ENCODE measurements at places on chromosomes 1 and 21.

GRCh38 chr1:213829780-213830179 is 158.0 kb upstream of the PROX1 start:
- DNase-seq = peak; percentile 50

DNA sequence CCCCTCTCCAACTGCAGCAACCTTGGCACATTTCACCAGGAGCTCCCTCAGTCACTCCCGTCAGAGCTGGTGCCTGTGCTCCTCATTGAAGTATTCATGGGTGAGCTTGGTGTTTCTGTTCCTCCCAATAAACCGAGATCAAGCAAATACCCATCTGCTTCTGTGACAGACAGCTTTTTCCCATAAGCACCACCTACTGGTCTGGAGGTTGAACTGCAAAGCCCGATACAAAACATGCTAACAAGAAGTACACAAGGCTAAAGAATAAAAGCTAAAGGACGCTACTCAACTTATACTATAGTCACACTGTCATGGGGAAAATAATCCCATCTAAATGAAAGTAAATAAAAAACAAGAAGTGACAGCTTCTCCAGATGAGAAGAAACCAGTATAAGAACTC is 111.9 kb upstream of the C21orf91 start:
- DNase-seq = no peak

- no peak for DNase-seq
Measured at GRCh38 chr1:10415211-10415930, 14.9 kb upstream of the CENPS start.

DNA sequence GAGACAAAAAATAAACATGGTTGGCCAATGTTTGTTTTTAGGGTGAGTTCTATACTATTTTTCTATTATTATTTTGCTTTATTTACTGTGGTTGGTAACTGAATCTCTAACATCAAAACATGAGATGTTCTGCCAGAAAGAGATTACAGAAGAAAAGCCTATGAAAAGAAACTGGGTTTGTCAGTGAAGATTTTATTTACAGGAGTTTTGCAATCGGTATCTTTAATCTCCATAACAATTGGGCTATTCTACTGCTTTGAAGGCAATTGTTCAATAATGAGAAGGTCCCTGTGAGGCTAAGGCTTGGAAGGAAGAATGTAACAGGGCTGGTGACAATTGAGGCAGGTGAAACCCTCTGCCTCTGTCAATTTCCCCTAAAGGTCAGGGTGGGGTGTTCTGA is 155.5 kb downstream of the CLIC6 start:
- no peak for DNase-seq

GRCh38 chr1:189619682-189620332 is 857.9 kb downstream of the BRINP3 start:
- DNase-seq = no peak

- no peak for DNase-seq
Measured at GRCh38 chr1:91020967-91021685, 709 bp downstream of the ZNF644 start.

- no peak for DNase-seq
Measured at GRCh38 chr1:201759194-201759815, 69.7 kb upstream of the IPO9 start.

DNA sequence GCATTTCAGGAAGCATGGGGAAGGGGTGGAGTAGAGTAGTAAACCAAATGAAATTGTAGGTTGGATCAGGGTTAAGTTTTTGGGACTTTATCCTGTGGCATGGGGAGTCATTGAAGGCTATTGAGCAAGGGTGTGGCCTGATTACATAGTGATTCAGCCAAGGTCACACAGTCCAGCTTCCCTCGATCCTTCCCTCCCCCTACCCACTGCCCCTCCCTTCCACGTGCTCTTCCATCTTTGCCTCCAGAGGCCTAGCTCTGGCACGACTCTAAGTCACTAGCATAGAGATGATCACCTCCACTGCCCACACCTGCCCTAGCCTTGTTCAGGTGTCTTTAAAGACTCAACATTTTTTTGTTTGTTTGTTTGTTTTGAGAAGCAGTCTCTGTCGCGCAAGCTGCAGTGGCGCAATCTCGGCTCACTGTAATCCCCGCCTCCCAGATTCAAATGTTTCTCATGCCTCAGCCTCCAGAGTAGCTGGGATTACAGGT is 37.2 kb upstream of the SLC9A1 start:
- DNase-seq = no peak

GRCh38 chr21:14541841-14542490 is 4.1 kb downstream of the SAMSN1 start:
- no peak for DNase-seq

DNA sequence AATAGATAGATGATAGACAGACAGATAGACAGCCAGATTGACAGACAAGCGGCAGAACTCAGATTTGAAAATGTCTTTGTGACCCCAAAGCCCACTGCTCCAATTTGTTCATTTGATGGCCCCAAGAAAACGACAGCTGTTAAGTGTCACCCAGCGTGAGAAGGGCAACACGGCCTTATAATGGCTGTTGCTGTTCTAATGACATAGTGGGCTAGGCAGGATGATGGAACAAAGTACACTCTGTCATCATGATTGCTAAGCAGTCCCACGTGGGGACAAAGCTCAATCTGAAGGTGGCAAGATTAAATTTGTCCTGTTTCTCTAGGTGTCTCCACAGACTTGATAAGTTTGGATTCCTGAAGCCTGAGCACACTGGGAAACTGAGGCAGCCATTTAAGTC is 112.9 kb downstream of the DAB1 start:
- no peak for DNase-seq

DNA sequence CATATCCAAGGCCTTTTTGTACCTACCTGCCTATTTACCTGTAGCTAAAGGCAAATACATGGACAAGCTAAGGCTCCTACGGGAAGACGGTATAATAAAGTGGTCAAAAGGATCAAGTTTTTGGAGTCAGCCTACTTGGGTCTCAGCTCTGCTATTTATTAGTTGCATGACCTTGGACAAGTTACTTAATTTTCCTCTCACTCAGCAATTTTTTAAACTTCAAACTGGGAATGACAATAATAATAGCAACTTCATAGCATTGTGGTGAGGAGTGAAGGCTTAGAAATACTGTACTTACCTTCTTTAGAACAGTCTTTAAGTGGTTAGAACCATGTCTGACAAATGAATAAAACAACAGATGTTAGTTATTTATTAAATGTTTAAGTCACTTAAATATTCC is 60.2 kb upstream of the SLC35F3 start:
- DNase-seq = no peak

DNA sequence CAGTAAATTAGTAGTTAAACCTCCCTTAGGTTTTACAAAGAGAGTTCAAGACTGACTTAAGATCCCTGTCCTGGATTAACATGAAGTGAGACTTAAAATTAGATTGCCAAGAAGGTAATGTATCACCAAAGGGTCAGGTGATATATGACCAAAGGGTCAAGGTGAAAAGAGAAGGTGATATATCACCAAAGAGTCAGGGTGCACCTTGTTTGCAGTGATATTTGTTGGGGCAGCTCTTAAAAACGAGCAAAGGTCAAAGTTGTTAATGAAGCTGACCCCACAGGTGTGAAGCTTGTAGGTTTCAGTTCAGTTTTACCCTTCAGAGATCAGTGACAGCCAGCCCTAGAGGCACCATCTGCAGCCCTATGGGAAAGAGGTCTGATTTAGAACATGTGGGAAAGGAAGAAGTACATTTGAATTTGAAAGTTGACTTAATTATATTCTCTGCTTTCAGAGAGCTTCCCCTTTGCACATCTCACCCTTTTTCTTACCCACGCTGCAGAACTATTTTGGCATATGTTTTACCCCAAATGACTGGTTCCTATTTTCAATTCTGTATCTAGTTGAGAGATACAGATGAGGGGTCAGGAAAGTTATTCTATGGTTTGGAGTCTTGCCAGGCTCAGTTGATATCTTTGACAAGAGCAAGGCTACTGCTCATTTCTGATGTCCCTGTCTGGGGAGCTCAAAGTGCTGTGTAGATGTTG is 170.8 kb downstream of the S1PR1 start:
- DNase-seq = no peak

DNA sequence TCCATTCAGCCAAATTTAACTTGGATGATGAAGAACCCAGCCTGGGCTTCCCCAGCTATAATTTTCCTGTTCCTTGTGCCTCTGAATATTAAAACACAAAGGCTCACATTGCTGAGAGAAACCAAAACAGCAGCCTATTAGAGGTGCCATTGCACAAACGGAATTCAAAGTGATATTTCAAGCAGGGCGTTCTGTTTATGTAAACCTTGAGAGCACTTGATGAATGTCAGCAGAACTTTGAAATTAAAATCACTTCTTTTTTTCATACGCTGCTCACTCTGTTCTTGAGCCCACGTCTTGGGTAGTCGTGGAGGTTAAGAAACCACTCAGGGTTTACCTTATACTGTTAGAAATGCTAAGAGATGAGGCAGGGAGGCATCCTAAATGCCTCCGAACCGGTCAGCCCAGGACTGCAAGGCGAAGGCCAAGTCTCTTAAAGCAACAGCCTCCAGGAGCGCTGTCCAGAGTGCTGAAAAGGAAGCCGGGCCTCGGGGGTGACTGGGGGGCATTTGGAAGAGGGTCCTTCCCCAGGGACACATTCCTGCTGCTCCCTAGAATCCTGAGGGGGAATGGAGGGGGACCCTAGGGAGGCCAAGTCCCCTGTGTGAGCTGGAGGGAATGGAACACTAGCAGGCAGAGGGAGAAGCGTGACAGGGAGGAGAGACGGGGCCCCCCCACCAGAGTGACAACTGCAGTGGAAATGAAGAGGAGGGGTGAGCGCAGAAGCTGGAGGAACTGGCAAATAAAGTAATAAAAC is 154.8 kb upstream of the VAMP3 start:
- DNase-seq = peak; percentile 25

DNA sequence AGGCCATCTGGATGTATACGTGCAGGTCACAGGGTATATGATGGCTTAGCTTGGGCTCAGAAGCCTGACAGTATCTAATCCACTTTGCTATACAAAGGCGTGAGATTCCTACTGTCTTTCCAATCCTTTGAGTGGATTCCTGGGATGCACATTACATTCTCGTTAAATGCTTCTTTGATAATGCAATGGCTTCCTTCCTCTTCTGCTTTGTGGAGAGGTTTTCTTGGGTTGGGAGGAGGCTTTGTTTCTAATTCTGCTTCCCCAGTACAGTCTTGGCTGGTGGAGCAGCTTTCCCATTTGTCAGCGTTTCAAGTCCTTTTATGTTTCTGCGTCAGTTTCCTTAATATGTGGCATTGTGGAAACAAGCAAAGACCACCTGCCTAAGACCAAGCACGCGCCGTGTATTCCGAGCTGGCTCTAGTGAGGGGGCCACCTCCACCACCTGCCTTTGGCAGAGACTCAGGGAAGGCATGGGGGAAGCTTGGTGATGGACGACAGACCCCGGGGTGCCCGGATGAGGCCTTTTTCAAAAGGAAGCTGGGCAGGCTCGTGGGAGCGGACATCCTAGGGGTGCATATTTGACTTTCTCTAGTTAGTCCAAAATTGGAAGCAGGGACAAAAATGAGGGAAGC is 72.7 kb downstream of the WDR4 start:
- DNase-seq = no peak
